Choroid plexus epithelial cell (primary cell): ENCODE measurements at places on chromosomes 7 and 10.
A peak's percentile ranks its signal among the peaks of the same experiment; 100 is the strongest.

- DNase-seq = peak; percentile 43
Measured at GRCh38 chr7:95886501-95887090, 114.2 kb downstream of the DYNC1I1 start.

DNA sequence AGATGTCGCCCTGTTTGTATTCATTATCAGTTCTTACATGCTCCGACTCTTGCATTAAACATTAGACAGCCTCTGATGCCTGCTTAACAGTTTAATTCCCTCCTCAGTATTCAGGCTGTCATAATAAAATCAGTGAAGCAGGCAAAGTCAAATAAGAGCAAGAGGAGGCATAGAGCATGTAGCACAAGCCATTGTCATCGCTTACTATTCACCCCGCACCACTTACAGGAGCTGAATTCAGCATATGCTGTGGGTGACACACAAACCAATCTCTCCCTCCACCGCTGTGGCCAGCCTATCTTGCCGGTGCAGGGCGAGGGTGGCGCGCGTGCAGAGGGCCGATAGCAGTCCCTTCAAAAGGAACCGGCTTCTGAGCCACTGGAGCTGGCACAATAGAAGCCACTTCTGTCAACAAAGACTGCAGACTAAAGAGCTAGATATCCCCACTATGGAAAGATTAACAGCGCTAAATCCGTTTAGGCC, 433.2 kb upstream of the MGMT start:
- DNase-seq = no peak

- DNase-seq = no peak
Measured at GRCh38 chr10:72759584-72759983, 67.6 kb downstream of the MCU start.

- peak; percentile 52 for DNase-seq
Measured at GRCh38 chr7:18792871-18793595, 297.5 kb downstream of the HDAC9 start.

- no peak for DNase-seq
Measured at GRCh38 chr7:131909151-131909768, 352.8 kb upstream of the PODXL start.

DNA sequence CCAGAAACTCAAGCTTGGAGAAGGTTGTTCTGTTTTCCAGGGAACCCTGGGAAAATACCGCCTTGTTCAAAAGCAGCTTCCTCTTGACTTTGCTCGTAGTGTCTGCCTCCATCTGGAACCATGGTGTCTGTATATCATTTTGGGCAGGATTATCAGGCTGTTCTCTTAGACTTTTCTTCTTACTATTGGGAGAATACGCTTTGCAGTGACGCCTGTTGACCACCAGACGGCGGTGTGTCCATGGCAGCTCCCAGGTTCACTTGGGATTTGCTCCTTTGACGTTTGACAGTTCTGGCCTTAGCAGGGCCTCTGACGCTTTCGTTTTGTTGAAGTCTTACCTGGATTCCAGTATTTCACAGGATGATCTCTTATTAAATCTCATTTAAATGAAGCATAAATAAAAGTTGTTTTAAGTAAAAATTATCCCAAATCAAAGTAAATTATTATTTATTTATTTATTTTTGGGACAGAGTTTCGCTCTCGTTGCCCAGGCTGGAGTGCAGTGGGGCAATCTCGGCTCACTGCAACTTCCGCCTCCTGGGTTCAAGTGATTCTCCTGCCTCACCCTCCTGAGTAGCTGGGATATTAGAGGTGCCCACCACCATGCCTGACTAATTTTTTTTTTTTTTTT, 41.8 kb upstream of the GJD4 start:
- peak; percentile 89 for DNase-seq

- DNase-seq = no peak
Measured at GRCh38 chr7:27564881-27565482, 97.7 kb downstream of the HIBADH start.

- DNase-seq = peak; percentile 32
Measured at GRCh38 chr10:71765176-71765904, 8.0 kb downstream of the VSIR start.

GRCh38 chr7:47783456-47784223, 164.6 kb downstream of the PKD1L1 start:
- peak; percentile 93 for DNase-seq

DNA sequence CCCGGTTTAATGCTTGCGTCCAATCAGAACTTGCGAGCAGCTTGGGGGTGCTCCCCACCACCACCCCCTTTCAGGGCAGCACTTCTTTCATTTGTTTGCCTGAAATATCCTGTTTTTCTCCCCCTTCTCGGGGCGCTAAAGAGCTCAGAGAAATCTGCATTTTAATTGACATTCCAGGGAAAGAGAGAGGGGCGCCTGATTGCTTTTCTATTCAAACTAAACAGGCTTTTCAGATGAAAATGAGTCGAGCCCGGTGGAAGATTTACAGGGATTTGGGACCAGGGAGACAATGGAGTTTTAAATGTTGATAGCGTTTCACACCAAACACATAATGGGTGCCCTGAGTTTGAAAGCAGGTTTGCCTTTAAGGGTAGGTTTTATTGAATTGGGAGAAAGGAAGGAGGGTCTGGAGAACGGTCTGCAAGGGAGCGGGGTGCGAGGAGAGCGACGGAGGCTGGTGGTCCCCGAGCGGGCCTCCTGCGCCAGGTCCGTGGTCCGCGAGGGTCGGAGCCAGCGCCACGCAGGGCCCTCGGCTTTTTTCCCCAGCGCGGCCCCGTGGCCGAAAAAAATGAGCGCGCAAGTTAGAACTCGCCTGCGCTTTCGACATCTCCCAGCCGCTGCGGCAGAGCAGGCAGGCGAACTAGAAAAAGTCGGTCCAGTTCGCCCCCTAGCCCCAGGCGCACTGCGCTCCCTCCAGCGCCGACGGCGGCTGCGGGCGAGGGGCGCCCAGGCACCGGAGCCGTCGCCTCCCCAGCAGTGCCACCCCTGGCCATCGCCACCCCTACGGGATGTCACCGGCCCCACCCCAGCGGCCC, 1.3 kb downstream of the FGFR2 start:
- DNase-seq = peak; percentile 17
